ENCODE measurements at places on chromosomes 4 and X. TPM values are rescaled to one million over a fixed set of nuclear protein-coding genes. Genes with fewer than 3 reads are reported as not detected.

DNA sequence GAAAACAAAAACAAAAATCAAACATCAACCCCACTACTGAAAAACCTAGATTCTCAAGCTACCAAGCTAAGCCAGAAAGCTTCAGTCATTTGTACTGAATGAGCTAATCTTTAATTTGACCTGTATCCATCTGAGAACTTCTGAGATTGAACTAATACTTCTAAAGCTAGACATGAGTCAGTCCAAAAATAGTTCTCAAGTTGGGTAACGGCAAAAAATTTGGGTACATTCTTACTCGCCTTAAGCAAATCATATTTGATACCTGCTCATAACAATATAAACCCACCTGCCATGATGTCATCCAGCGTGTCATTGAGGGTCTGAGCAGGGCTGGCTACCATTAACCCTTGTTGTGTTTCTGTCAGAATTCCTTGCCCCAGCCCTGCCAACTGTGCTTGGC lies 69.7 kb upstream of the COX18 start:
- no peak for DNase-seq

DNA sequence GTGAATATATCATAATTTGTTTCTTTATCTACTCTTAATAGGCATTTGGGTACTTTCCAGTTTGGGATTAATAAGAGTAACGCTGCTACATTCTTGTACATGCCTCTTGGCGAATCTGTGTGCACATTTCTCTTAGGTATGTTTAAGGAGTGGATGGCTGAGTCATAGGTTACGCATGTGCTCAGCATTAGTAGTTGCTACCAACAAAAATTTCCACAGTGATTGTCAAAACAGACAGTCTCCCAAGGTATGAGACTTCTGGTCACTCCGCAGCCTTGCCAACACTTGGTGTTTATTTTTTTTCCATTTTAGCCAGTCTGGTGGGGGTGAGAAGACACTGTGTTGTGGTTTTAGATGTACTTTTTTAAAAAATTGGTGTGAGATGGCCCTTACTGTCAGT lies 44.6 kb downstream of the FGFBP1 start:
- DNase-seq: no peak

DNA sequence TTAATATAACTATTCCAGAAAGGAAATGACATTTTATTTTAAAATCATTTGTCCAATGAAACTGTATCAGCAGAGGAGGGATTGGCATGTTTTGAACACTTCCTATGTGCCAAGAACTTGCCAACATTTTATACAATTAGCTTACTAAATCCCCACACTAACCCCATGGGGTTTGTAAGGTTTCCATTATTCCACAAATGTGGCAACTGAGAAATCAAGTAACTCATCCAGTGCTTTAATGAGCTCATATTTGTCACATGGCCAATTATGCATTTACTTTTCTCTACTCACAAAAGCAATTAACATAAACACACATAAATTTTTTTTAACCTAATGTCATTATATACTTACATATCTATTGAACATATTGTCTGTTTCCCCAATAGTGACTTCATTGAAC lies 37.3 kb downstream of the MANBA start:
- DNase-seq: no peak

- DNase-seq: no peak
These were observed 240.9 kb downstream of the AR start for GRCh38 chrX:67784712-67785111.

DNA sequence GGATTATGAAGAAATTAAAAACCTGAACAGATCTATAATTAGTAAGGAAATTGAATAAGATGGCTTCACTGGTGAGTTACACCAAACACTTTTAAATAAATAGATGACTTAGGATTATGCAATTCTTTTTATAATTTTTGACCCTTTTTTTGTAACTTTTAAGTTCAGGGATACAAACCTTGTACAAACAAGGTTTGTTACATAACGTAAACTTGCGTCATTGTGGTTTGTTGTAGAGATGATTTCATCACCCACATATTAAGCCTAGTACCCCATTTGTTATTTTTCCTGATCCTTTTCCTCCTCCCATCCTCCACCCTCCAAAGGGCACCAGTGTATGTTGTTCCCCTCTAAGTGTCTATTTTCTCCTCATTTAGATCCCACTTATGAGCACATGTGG lies 75.7 kb downstream of the CPEB2 start:
- DNase-seq: no peak

- no peak for DNase-seq
These were observed 58.6 kb upstream of the TLL1 start for GRCh38 chr4:165814256-165815020.

DNA sequence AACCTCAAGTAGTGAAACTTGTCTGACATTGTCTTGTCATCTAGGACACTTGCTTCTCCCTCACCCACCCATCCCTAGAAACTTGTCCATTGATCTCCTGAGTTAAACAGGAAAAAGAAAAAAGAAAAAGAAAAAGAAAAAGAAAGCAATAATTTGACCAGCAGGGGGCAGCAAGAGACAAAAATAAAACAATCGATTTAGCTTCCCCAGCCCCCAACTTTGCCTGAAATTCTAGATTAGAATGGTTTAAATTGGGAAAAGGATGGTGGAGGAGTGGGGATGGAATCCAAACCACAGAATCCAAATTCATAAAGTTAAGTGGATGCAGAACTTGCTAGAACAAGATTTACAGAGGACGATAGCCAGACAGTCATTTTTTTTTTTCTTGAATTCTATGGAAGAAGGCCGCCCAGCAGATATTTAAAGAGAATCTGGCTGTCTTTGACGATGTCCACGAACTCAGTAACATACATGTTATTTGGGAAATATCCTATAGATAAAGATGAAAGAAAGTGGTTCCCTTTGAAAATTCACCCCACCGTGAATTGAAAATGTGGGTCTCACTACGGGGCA lies 282.9 kb downstream of the USP46 start:
- DNase-seq: peak; percentile 42

DNA sequence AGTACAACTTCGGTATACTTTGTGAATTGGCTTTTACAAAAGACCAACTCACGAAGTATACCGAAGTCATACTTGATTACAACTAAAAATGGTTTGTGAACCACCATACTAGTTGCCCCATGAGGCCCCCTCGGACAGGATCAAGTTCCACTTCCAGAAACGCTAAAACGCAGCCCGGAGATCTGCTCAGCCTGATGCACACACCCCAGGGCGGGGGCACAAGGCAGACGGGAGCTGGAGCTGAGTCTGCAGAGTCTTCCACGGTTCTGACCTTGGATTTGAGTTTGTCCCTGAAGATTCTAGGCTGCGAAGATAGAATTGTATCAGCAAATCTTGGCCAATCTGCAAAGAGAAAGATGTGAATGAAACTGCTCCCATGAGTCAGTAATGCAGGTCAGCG lies 118.1 kb downstream of the SORCS2 start:
- DNase-seq: no peak

- DNase-seq: no peak
These were observed 466.1 kb downstream of the IQCM start for GRCh38 chr4:149349541-149349940.

DNA sequence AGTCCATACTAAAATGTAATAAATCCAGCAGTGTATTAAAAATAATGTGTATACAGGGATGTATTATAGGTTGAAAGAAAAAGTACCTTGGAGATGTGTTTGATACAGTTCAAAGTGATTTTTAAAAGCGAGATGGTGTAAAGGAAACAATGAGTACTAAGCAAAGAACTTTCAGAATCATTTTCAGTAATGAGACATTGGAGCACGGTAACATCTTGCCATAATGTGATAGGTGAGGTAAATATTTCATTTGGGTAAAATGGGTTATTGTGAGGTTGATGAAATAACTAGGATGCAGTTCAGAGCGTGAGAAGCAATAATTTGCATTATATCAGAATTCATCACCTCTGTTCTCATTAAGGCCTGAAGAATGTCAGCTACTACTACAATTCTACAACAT lies 25.9 kb downstream of the EIF2S3 start:
- no peak for DNase-seq

GRCh38 chr4:73257651-73258435 lies 755 bp downstream of the ANKRD17 start:
- no peak for DNase-seq

- no peak for DNase-seq
These were observed 12.1 kb upstream of the PLAC1 start for GRCh38 chrX:134670134-134670924.

- DNase-seq: no peak
These were observed 21.9 kb downstream of the RASL11B start for GRCh38 chr4:52883707-52884669.

- no peak for DNase-seq
These were observed 69.0 kb downstream of the MAP9 start for GRCh38 chr4:155307731-155308277.

DNA sequence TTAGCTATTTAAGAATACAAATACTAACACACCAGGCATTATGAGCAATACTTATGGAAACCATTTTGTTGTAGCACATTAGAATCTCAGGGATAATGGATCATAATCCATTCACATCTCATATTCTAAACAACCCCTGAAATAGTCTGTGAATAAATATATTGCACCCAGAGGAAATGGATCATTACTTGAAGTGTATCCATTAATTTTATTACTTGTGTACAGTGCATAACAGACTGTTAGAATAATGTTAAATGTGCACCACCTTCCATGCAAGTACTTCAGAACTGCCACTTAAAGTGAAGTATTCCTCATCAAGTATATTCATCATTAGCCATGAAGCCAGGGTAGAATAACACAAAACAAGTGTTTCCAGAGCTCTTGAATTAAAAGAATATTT lies 715.5 kb downstream of the DMD start:
- no peak for DNase-seq

DNA sequence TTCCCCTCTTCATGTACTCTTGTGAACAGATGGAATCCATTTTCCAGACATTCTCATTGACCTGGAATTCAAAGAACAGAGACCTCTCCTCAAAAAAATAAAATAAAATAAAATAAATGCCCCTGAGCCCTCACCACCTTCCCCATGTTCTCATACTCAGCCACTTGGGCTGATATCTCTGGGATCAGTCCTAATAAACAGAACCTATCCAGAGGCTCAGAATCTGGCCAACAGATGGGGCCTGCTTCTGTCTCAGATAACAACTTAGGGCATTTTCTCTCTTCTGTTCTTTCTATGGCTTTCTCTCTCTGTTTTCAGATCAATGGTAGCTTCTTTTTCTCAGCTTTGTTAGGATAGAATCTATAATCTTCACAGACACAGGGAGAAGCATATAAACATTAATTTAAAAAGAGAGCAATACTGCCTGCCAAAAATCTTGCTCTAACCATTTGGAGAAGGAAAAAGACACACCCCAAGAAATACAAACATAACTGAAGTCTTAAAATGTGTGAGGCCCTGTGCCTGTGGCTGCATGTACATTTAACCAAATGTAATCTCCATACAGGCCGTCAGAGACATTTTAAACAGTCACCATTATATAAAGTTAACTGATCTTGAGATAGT lies 907.1 kb downstream of the FAT4 start:
- DNase-seq: no peak

GRCh38 chr4:37765741-37766140 lies 60.7 kb upstream of the PGM2 start:
- DNase-seq: no peak

DNA sequence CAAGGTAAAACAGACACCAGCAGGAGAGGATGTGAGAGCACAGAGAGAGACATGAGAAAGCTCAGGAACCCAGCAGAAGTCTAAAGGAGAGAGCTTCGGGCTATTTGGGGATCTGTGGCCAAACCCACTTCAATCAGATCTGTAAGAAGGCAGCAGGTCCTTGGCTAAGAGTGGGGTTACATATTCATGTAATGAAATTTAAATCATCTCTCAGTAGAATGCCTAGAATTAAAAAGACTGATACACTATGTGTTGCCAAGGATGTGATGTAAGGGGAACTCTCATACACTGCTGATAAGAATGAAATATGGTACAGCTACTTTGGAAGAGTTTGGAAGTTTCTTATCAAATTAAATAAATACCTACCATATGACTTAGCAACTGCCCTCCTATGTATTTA lies 35.8 kb downstream of the PDE5A start:
- no peak for DNase-seq

DNA sequence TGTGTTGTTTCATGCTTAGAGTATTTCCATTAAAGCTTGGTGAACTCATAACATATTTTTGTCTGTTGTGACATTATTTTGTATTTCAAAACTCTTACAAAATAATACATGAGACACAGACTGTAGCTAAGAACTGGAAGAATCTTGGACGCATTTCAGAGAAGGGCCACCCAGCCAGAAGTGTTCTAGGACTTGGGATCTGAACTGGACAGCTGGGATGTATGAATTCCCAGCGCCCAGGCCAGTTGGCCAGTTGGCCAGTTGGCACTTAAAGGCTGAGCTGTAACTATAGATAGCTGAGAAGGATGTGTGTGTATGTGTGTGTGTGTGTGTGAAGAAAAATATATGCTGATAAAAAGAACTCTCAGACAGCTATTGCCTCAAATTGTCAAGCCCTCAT lies 193.4 kb upstream of the GPR101 start:
- no peak for DNase-seq

- DNase-seq: no peak
These were observed 36.2 kb downstream of the ARHGAP10 start for GRCh38 chr4:147768113-147768512.

- no peak for DNase-seq
These were observed 73.1 kb upstream of the SORBS2 start for GRCh38 chr4:185885075-185885474.

Gene FAM184B
- 0.08 TPM for total RNA-seq

Gene VSIG1
- 0.56 TPM for total RNA-seq

Gene ZDHHC15
- 3.7 TPM for total RNA-seq

Gene STIM2
- 65.7 TPM for total RNA-seq

Gene DCAF4L1
- 0.44 TPM for total RNA-seq

Gene HS6ST2
- total RNA-seq: 1.1 TPM

Gene SLC6A8
- 7.9 TPM for total RNA-seq

Gene AMMECR1
- 16.1 TPM for total RNA-seq

Gene WDR17
- total RNA-seq: 0.64 TPM

Gene ADAM29
- not detected for total RNA-seq
